ENCODE measurements at places on chromosomes 12 and 14. TPM values are rescaled to one million over a fixed set of nuclear protein-coding genes. Genes with fewer than 3 reads are reported as not detected.

Gene SPIC
- not detected for polyA plus RNA-seq

Gene GPR84
- polyA plus RNA-seq, result not detected

Gene KLHL33
- 0.16 TPM for polyA plus RNA-seq

Gene DCTN2
- polyA plus RNA-seq, result 111 TPM

Gene TMBIM6
- 465 TPM for polyA plus RNA-seq

Gene LUM
- polyA plus RNA-seq, result not detected

Gene CCND2
- 110 TPM for polyA plus RNA-seq
